ENCODE measurements at places on chromosomes 16 and 17.

DNA sequence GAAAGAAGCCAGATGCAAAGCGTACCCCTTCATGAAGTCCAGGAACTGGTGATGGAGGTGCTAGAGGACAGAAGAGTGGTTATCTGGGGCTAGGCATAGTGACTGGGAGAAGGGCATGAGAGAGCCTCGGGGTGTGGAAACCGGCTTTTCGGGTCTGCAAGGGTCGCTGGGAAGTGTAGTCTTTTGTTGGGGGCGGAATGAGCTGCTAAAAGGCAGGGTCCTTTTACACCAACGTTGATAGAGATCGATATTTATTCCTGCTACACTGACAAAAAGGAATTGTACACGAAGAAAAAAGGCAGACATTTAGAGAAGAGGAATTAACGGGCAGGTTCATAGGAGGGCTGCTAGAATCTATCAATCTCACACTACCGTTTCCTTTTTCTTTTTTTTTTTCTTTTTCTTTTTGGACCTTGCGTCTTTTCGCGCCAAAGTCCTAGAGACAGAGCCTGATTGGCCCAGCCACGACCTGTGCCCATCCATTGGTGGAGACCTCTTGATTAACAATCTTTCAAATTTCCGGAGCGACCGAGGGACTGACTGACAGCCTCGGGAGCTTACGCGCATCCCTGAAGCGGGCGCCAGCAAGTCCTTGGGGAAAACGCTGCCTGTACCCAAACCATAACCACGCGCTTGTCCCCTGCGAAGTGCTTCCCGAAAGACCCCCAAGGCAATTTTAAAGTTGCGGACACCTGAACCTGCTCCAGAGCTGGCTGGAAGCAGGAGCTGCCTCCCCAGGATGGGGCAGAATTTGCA is 27.7 kb upstream of the DHRS7B start:
- peak; percentile 92 for DNase-seq

DNA sequence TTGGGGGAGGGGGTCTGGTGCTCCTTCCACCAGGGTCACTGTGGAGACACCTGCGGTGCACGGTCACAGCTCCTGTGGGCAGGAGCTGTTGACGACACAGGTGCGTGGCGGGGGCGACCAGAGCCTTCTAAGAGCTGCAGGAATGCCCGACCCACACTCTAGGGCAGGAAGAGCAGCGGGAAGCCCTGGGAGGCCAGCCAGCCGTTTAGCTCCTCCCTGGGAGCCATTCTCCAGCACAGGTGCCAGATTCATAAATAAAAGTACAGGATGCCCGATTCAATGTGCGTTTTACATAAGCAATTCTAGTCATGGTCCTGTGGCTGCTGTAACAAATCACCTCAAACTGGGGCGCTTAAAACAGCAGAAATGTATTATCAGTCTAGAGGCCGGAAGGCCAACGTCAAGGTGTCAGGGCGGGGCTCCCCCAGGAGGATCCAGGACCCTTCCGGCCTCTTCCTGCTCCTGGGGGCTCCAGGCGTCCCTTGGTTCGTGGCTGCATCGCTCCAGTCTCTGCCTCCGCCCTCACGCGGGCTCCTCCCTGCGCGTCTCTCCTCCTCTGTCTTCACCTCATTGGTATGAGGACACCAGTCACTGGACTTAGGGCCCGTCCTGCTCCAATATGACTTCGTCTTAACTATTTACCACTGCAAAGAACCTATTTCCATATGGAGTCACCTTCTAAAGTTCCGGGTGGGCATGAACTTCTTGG is 155.4 kb downstream of the FOXL1 start:
- no peak for DNase-seq

DNA sequence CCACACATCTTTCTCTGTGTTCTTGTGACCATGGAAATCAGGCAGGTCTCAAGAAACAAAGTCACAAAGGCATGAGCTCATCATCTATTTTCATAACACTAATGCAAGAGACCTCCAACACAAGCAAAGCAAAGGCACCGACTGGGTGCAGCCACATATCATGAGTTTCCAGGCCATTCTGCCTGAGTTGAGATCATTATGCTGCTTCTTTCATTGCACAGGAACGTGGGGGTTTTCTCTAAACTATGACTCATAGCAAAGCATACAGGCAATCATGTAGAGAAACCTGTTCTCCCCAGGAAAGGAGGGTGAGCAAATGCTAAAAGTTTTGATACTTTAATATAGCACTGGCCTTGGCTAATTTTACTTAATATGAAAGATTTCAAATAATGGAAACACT is 60.7 kb downstream of the GRIN2A start:
- DNase-seq, result no peak

- DNase-seq, result no peak
Observed at GRCh38 chr17:41539071-41539492, 11.0 kb upstream of the KRT19 start.

GRCh38 chr16:14131774-14132695 is 60.9 kb downstream of the MRTFB start:
- DNase-seq, result no peak

- no peak for DNase-seq
Observed at GRCh38 chr16:56257239-56257638, 66.0 kb downstream of the GNAO1 start.

DNA sequence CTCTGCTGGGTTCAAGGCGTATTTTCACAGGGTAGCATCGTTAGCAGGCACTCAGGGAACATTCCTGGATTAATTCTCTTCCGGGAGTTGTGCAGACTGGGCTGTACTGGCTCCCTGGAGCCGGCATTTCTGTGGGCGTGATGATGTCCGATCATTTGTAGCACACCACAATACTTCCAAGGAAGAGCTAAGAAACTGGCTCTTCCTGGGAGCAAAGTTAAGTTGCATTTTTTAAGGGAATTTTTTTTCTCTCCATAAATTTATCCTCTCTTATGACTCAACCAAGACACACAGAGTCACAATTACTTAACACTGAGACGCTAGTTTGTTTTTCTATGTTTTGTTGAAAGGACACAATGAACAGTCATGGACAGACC is 211.6 kb upstream of the FOXF1 start:
- peak; percentile 58 for DNase-seq

DNA sequence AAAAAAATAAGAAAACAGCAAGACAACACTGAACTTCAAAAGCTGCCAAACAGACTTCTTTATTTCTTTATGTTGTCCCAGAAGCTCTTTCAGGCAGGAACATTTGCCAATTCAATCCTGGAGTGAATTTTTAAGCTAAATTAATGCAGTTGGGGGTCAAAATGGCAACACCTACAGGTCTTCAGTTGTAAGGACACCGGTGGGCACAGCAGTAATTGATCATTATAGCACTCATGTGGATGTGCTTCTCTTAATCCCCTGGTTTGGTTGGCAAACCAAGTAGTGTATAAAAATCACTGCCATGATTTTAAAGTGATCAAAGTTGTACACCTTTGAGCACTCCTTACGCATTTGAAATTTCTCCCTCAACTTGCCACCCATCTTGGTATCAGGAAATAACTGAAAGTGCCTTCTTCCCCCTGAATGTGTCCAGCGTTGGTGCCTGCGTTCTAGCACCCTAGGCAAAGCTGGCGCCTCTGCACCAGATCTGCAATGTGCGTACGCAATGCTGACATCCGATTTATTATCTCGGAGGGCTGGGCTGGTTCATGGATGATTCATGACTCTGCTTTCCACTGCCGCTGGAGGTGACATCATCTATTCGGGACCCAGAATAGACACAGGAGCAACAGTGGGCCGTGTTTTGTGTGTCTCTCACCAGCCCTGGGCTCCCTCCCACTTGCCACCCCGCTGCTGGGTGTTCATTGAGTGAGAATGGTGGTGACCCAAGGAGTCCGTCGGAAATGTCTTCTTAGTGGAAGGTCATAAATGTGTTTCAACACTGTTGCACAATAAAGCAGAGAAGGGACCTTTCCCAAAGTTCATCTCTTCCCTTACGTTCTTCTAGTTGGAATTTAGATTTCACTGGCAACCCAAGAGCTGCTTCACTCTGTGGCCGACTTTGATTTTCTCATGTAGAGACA is 203.4 kb downstream of the CCDC182 start:
- DNase-seq, result peak; percentile 64

GRCh38 chr16:4606354-4606753 is 8.3 kb downstream of the UBALD1 start:
- DNase-seq, result no peak

DNA sequence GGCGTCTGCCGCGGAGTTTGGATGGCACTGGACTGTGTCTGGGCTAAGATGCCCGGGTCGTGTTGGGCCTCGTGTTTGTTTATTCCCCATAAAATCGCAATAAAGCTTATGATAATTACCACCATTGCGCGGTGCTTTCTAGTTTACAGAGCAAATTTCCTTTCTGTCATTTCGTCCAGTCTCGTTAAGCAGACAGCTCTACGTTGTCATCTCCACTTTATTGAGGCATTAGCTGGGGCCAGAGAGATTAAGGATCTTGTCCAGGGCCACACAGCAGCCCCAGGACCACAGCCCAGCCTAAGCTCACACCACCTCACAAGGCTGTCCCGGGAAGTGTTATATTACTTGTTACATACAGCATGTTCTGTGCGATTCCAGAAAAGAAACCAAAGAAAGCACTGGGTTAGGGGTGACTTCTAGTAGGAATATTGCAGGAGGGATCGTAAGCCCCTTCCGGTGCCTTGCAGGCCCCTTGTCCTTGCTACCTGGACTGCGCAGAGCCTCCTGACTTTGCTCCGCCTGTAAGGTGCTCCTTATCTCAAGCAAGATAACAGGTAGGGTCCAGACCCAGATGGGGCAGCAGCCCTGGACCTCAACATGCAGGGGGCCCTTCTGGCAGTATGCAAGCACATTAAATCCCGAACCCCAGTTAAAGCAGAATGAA is 6.3 kb downstream of the NOS2 start:
- no peak for DNase-seq

DNA sequence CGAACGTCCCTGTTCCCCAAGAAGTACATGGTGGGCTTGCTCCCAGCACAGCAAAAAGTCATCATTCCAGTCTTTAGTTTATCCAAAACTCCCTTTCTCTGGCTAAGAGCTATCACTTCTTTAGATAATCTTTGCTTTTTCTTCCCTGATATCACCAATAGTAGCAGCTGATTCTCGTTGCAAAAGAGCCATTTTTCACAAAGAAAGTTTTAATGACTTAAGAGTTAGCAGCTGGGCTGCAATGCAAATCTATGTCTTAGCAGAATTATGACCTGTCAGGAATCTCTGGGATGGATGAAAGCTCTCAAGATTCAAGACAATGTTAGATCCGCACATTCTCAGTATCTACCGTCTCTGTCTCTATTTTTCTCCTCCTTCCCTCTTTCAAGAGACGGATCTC is 53.8 kb downstream of the NXN start:
- no peak for DNase-seq

DNA sequence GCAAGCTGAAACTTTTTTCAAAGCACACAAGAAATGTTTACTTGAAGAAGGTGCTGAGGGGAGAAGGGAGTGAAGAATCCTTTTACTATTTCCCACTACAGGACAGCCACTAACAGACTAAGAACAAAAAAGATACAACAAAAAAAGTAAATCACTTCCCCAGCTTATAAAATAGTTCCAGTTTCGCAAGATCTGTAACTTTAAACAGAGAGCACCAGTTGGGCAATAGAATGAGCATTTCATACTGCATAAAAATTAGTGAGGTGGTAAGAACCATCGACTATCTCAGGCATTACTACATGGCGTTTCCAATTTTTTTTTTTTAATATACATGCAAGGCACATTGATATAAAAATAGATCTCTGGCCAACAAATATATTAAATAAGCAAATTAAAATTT is 11.1 kb downstream of the CRYBA1 start:
- no peak for DNase-seq

- DNase-seq, result no peak
Observed at GRCh38 chr17:41284043-41284442, 8.5 kb downstream of the KRTAP9-7 start.

DNA sequence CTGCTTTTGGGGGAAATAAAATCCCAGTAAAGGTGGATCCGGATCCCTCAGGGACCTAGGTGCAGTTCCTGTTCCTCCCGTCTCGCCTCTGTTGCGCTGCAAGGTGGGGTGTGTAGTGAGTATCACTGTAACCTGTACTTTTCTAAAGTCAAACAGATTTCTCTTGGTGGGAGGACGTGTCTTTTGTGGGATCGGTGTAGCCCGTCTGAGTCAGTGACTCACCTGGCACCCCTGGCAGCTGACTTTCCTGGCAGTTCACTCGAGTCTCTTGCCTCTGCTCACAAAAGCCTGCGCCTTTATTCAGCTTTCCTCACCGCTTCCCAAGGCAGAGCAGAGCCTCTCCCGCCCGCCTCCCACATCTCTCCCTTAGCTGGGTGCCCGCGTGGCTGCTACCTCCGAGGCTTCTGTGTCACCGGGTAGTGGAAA is 85.7 kb downstream of the CMIP start:
- no peak for DNase-seq

- peak; percentile 12 for DNase-seq
Observed at GRCh38 chr17:29855686-29856085, 74.3 kb downstream of the SSH2 start.

GRCh38 chr17:5580367-5580766 is 3.9 kb downstream of the NLRP1 start:
- no peak for DNase-seq

GRCh38 chr17:50966163-50966666 is 100.1 kb upstream of the TOB1 start:
- DNase-seq, result no peak

DNA sequence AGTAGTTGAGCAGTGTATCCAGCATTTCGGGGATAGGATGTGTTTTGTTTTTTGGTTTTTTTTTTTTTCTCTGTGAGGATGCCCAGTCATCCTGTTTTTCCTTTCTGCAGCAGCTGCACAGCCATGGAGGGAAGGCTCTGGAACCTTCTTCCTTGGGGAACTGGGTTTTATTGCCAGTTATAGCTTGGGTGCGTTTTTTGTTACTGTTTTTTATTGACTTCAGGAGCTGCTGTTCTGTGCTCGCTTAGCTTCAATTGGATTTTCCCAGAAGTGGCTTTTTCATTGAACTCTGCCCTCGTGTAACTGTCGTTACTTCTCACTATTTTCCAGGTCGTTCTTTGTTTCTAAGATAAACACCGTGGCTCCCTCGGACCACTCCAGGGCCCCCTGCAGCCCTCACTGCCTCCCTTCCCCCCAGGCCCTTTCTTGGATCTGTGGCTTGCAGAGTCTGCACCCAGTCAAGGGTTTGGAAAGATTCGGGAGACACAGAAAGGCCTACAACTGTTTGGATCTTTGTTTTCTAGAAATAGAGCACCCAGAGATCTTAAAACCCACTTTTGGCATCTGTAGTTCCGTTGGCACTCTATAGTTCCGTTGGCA is 119.7 kb upstream of the CACNG5 start:
- no peak for DNase-seq

GRCh38 chr16:84606081-84606875 is 11.6 kb downstream of the COTL1 start:
- DNase-seq, result no peak
